Ovary (tissue), 10 donors: ENCODE measurements at places on chromosomes 5 and 9. TPM values are rescaled to one million over a fixed set of nuclear protein-coding genes. Genes with fewer than 3 reads are reported as not detected.
A peak's percentile ranks its signal among the peaks of the same experiment; 100 is the strongest.

The PCDHB9 gene
- total RNA-seq = 3.7 TPM

The BTNL9 gene
- 0.76 TPM for total RNA-seq

The SYK gene
- total RNA-seq = 10.6 TPM

The ACTBL2 gene
- not detected for total RNA-seq

The MARCHF11 gene
- not detected for total RNA-seq

The ANKRD31 gene
- 0.40 TPM for total RNA-seq

The SPATA31D4 gene
- total RNA-seq = not detected

The DMGDH gene
- total RNA-seq = 5.5 TPM

The FRMPD1 gene
- not detected for total RNA-seq

The EGFLAM gene
- 9.3 TPM for total RNA-seq

- no peak overlapping the region for H3K4me3 ChIP-seq
- H3K27me3 ChIP-seq = no peaks in the 10 kb centered on the region
- H3K36me3 ChIP-seq = no peaks in the 10 kb centered on the region
- H3K4me1 ChIP-seq = peaks cover 3% of the 10 kb centered on the region
- DNase-seq = no peak
These were observed 221.0 kb downstream of the ESM1 start for GRCh38 chr5:54764102-54765090.

GRCh38 chr5:36079200-36079781 is 12.6 kb upstream of the UGT3A2 start:
- H3K4me3 ChIP-seq = no peak overlapping the region
- no peaks in the 10 kb centered on the region for H3K4me1 ChIP-seq
- H3K36me3 ChIP-seq = no peaks in the 10 kb centered on the region
- H3K27me3 ChIP-seq = no peaks in the 10 kb centered on the region

- H3K36me3 ChIP-seq = no peaks in the 10 kb centered on the region
- no peak overlapping the region for H3K4me3 ChIP-seq
- no peak for DNase-seq
- no peaks in the 10 kb centered on the region for H3K4me1 ChIP-seq
- H3K27ac ChIP-seq = no peak overlapping the region
- no peaks in the 10 kb centered on the region for H3K27me3 ChIP-seq
These were observed 283.9 kb upstream of the RFX3 start for GRCh38 chr9:3809724-3810123.

DNA sequence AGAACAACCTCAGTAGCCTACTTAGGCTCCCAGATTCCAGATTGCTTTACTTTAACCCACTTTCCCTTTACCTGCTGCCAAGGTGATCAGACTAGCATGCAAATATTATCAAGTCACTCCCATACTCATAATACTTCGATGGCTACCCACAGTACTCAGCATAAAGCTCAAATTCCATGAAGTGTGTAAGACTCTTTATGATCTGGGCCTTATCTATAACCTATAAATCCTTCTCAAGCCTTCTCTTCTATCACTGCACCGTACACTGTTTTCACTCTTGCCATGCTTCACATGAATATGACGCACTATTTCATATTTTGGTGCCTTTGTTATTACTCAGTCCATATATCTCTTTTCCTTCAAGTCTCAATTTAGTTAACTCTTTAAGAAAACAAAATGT is 135.2 kb upstream of the TARS1 start:
- no peaks in the 10 kb centered on the region for H3K27me3 ChIP-seq
- no peak overlapping the region for H3K27ac ChIP-seq
- H3K4me1 ChIP-seq = peaks cover 2% of the 10 kb centered on the region
- H3K36me3 ChIP-seq = no peaks in the 10 kb centered on the region
- no peak for DNase-seq

DNA sequence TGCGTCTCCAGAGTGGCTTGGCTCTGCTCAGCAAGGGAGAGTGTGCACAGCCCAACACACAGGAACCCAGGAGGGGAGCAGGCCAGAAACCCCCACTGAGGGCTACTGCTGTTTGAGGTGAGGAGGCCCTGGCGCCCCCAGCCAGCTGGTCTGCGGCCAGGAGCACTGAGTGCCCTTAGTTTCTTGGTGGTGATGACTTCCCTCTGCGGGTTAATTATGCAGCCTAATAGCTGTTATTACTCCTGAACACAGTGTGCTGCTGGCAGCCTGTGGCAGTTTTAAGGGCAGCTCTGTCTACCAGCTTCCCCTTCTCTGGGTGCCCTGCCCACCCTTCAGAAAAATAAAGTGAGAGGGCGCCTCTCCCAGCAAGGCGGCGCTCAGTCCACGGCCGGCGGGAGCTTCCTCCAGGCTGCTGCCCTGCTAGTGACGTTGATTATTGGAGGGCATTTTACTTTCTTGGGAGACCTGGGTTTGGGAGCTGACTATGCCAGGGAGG is 19.2 kb downstream of the GADD45G start:
- H3K27ac ChIP-seq = no peak overlapping the region
- no peaks in the 10 kb centered on the region for H3K27me3 ChIP-seq
- peaks cover 9% of the 10 kb centered on the region for H3K4me1 ChIP-seq
- DNase-seq = no peak
- H3K4me3 ChIP-seq = no peak overlapping the region
- no peaks in the 10 kb centered on the region for H3K36me3 ChIP-seq

DNA sequence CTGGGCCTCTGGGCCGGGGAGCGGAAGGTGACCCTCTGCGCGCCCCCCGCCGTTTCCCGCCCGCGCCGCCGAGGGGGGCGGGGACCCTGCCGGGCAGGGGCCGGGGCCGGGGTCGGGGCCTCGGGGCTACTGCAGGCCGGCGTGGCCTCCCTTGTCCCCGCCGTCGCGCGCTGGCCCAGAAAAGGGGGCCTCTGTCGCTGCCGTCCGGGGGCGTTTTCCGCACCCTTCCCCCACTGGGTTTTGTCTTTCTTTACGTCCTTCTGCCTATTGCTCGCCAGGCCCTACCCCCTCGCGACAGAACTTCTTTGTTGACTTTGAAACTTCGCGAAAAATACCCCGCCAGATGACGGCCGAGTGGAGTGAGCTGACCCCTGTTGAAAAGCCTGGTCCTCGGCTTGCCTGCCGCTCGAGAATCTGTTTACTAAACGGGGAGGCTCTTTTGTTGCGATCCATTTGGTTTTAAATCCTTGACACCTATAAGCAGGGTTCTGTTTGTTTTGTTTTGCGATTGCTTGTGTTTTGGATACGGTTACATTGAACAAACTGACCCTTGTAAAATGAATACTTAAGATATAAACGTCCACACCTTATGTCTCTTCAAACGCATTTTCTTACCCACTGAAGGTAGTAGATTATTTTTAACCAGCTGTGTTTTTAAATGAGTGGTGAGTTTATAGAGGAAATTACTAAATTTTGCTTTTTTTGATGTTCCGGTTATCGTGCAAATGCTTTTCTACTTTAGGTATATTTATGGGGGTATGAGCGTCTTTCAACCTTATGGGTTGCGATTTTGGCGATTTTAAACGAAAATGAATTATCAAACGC is 765 bp downstream of the MARCHF6 start:
- no peaks in the 10 kb centered on the region for H3K27me3 ChIP-seq
- peak overlapping the region; percentile 57 for H3K4me3 ChIP-seq
- no peaks in the 10 kb centered on the region for H3K36me3 ChIP-seq
- H3K27ac ChIP-seq = peak overlapping the region; percentile 93

DNA sequence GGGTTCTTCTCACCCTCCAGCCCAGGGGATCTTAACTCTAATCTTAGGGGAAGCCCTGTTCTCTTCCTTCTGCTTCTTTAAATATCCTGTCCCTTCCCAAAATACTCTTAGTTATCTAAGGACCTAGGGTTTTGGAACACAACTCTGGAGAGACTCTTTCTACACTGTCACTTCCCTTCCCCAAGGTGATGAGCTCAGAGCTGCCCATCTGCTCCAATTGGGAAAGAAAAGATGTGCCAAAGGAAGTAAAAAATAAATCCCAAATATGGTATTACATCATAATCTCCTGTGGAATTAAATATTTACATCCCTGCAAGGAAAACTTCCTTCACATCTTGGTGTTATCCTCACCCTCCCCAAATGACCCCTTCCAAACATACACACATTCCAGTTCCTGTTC is 291.2 kb downstream of the EPB41L4A start:
- DNase-seq = no peak
- no peaks in the 10 kb centered on the region for H3K4me1 ChIP-seq
- H3K27me3 ChIP-seq = no peaks in the 10 kb centered on the region
- no peak overlapping the region for H3K4me3 ChIP-seq

GRCh38 chr5:140182075-140182711 is 7.2 kb downstream of the CYSTM1 start:
- H3K4me3 ChIP-seq = no peak overlapping the region
- no peaks in the 10 kb centered on the region for H3K36me3 ChIP-seq
- peaks cover 6% of the 10 kb centered on the region for H3K4me1 ChIP-seq

DNA sequence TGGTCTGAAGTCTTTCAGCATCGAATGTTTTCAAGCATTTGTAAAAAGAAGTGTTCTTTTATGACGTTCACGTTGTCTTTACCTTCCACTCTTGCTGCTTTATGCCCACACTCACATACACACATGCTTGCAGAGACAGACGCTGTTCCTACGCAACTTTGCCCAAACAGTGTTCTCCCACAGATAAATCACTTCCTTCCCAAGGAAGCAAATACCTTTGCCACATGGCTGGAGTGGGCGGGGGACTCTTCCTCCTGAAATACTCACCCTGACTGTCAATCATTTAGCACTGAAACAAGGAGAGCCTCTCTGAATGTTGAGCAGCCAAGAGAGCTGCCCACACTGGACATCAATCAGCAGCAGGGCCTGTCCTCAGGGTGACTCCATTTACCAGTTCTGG is 22.4 kb upstream of the ASTN2 start:
- no peaks in the 10 kb centered on the region for H3K27me3 ChIP-seq
- no peak overlapping the region for H3K4me3 ChIP-seq
- no peaks in the 10 kb centered on the region for H3K4me1 ChIP-seq
- H3K36me3 ChIP-seq = no peaks in the 10 kb centered on the region

DNA sequence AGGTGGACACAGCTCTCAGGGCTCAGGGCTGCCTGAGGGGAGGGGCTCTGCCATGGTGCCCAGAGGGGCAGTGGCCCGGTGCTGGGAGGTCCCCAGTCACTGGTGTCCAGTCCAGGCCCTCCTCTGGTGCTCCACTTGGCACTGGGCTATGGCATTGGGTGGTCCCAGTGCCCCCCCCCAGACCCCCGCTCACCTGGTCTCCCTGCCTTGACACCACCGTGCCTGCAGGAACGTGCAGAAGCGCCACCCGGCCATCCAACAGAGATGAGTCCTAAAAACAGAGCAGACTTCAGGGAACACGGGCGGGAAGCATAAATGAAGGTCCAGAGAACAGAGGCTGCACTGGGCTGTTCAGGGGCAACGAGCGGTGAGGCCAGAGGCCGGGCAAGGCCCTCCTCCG is 42.3 kb upstream of the NSMF start:
- no peaks in the 10 kb centered on the region for H3K36me3 ChIP-seq
- DNase-seq = no peak
- H3K4me3 ChIP-seq = no peak overlapping the region
- no peak overlapping the region for H3K27ac ChIP-seq
- no peaks in the 10 kb centered on the region for H3K27me3 ChIP-seq

- H3K4me3 ChIP-seq = no peak overlapping the region
- no peaks in the 10 kb centered on the region for H3K27me3 ChIP-seq
- H3K27ac ChIP-seq = no peak overlapping the region
- no peaks in the 10 kb centered on the region for H3K36me3 ChIP-seq
These were observed 198.1 kb downstream of the LURAP1L start for GRCh38 chr9:12972608-12973589.

GRCh38 chr9:4592295-4592694 is 69.8 kb upstream of the PLPP6 start:
- no peaks in the 10 kb centered on the region for H3K27me3 ChIP-seq
- no peaks in the 10 kb centered on the region for H3K4me1 ChIP-seq
- no peak overlapping the region for H3K4me3 ChIP-seq
- H3K27ac ChIP-seq = no peak overlapping the region
- no peak for DNase-seq

- no peak overlapping the region for H3K27ac ChIP-seq
- no peak overlapping the region for H3K4me3 ChIP-seq
- H3K27me3 ChIP-seq = no peaks in the 10 kb centered on the region
- no peak for DNase-seq
These were observed 423.0 kb downstream of the DIRAS2 start for GRCh38 chr9:90219548-90220118.

DNA sequence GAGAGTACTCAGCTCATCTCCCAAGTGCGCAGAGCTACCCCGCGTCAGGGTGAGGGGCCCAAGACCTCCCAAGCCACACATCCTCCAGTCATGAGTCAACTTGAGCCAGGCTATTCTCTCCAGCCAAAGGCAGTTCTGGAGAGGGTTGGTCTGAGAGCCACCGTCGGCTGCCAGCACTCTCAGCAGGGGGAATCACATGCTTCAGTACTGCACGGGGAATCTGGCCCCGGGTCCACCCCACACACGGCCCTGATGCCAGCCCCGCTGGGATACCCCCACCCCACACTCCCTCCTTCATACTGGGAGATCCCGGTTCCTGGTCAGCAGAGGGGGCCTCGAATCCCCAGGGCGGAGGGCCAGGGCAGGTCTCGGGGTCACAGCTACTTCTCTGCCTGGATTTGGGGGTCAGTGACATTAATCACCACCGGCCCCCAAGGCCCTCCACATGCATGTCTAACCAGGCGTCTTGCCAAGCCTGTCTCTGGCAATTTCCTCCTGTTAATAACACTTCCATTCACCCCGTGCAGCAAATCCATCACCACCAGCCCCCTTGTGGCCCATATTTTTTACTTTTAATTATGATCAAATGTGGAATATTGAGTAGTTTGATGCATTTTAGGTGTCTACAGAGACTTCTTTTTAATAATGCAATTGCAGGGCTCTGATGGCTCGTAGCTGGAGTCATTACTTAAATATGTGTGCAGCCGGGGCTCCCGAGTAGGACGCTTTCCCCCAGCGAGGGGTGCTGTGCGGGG is 102.9 kb upstream of the PPP1R26 start:
- no peak overlapping the region for H3K4me3 ChIP-seq
- no peak overlapping the region for H3K27ac ChIP-seq
- H3K36me3 ChIP-seq = no peaks in the 10 kb centered on the region
- H3K4me1 ChIP-seq = no peaks in the 10 kb centered on the region

GRCh38 chr9:15203581-15203980 is 103.4 kb downstream of the TTC39B start:
- no peaks in the 10 kb centered on the region for H3K4me1 ChIP-seq
- H3K36me3 ChIP-seq = no peaks in the 10 kb centered on the region
- H3K27me3 ChIP-seq = no peaks in the 10 kb centered on the region

GRCh38 chr5:141716009-141716408 is 34.0 kb upstream of the ARAP3 start:
- no peak for DNase-seq
- no peaks in the 10 kb centered on the region for H3K36me3 ChIP-seq
- H3K4me1 ChIP-seq = no peaks in the 10 kb centered on the region
- H3K27ac ChIP-seq = no peak overlapping the region
- no peaks in the 10 kb centered on the region for H3K27me3 ChIP-seq

- no peaks in the 10 kb centered on the region for H3K36me3 ChIP-seq
- DNase-seq = peak; percentile 61
- H3K27ac ChIP-seq = peak overlapping the region; percentile 74
- peaks cover 19% of the 10 kb centered on the region for H3K4me1 ChIP-seq
- H3K4me3 ChIP-seq = peak overlapping the region; percentile 12
These were observed 7.5 kb upstream of the AKNA start for GRCh38 chr9:114395334-114395617.
